ENCODE measurements at places on chromosomes 3 and 15.

DNA sequence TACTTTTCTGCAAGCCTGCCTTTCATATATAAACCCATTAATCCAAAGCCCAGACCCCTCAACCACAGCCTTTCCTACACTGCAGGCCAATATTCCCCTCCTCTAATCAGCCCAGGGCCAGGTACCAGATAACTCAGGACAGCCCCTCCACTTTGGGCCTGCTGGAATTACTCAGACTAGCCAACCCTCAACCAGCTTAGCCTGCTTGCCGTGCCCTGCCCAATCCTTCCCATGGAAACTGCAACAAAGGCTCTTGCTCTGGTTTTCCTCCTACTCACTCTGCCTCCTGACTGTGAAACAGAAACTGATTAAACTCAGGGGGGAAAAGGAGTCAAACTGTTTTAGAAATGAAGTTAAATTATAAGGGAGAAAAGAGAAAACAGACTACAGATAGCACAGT is 248.1 kb downstream of the KLF13 start:
- DNase-seq, result no peak

- peak; percentile 2 for DNase-seq
Observed at GRCh38 chr3:69439643-69440270, 53.9 kb upstream of the FRMD4B start.

DNA sequence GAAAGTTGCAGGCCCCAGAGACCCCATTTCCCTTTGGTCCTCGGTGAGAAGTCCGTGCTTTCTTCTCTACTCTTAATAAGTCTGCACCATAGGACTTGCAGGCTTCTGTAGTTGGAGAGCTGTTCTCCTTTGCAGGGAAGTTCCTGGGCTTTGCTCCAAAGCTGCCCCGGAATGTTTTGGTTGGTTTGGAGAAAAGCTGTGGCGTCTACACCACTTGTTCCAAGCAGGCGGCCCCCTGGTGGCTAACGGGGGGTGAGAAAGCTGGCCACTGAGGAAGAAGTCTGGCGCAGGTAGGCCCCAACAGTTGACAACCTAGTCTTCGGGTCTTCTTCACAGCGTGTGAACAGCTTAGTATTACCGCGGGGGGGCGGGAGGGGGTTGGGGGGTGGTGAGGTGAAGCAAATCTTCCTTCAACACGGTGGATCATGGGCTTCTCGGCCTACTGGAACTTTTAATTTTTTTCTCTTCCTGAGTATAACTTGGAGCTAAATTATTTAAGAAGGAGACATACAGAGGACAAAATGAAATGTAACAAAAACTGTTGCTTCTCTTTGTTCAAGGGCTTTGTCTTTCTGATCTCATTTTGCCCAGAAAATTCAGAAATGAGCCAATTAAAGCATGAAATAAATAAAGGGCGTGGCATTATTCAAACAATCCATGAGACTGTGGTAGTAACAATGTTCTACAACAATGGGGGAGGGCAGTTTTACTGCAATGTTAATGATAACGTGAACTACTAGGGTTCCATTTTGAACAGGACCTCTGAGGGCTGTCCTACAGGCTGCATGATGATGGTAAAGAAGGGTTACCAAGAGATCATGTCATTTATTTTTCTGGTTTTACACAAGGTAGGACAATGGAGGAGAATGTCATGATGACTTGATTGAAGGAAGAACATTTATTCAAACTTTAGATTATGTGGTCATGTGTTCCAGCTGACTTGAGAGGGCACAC is 2.2 kb upstream of the THRB start:
- DNase-seq, result peak; percentile 46

GRCh38 chr3:47542471-47543173 is 29.1 kb upstream of the ELP6 start:
- no peak for DNase-seq

DNA sequence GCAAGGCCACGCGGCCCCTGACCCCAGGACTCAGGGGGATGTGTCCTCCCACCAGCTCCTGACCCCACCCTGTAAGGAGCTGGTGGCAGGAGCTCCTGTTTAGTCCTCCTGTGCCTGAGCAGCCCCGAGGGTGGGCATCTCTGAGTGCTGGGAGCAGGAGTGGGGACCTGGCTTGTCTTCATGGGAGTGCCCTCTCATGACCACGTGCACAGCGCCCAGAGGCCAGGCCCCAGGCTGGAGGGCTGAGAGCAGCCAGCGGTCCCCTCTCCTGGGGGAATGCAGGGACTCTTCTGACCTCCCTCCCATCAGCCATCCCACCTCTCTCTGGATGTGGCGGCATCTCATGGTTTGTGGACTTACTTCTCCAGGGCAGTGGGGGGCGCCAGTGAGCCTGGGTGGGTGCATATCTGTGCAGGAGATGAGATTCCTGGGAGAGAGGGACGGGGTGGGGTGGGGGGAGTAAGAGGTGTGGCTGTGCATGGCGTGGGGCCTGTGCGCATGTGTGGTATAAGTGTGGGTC is 205.6 kb downstream of the TBC1D2B start:
- no peak for DNase-seq

DNA sequence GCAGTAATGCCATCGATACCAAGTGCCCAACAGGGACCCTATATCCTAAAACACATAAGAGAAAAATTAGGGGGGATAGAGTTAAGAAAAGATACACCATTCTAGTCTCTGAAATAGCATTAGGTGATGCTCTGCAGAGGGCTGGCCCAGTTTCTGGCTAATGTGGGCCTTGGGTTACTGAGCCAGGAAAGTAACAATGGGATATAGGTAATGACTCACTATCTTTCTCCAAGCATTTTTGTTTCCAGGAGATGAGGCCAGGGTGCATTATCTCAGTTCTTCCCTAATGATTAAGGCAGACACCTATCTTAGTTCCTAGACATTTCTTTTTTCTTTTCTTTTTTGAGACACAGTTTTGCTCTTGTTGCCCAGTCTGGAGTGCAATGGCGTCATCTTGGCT is 50.0 kb downstream of the PRKAR2A start:
- DNase-seq, result no peak

DNA sequence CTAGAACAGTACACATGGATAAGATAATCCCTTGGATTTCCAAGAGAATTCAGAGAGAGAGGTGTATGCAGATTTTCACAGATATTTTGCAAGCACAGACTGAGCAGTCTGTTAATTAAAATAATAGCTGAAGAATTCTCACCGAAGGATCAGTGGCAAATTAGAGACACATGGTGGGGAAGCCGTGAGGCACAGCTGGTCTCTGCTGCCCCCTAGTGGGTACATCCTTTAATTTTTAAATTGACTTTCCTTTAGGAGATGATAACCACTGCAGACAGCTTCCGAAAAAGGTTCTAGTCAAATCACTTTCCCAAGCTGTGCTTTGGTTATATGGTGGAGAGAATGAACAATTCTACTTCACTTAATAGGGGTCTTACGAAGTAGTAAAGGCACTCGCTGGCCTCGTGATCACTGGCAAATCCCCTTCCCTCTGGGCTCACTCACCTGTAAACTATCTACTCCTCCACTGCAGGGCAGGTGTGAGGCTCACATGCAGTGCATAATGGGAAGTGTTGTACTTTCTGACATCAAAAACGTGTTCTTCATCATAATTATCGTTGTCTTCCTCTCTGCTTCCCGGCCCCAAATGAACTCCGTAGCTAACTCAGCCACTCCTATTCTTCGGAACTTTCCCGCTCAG is 19.5 kb downstream of the MESD start:
- no peak for DNase-seq

- DNase-seq, result no peak
Observed at GRCh38 chr3:118369892-118370491, 664.7 kb downstream of the IGSF11 start.

- no peak for DNase-seq
Observed at GRCh38 chr3:75768303-75769017, 16.9 kb downstream of the ZNF717 start.

DNA sequence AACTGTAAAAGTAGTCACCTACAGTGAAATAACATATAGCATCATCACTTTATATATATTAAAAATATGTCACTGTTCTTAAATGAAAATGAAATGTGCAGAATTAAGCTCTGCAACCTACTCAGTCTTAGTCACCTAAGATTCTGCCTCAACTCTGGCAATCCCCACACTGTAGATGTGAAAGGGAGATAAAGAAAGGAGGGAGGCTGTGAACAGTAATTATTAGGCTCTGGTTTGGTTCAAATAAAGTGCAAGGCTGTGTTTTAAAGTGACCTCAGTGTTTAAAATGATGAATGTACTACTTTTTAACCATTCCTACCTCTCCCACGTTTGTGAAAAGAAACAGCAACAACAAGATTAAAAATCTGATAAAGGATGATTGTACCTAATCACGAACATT is 72.2 kb downstream of the ATP8B4 start:
- DNase-seq, result no peak

- peak; percentile 55 for DNase-seq
Observed at GRCh38 chr3:122382888-122383666, at the start of gene MIX23. MIX23 (minus strand) TSS chr3:122383231; CDS start chr3:122383224, 7 bp downstream.

- DNase-seq, result no peak
Observed at GRCh38 chr3:150681057-150681456, 22.7 kb downstream of the ERICH6 start.

- no peak for DNase-seq
Observed at GRCh38 chr3:46908986-46909534, 31.5 kb downstream of the PTH1R start.

GRCh38 chr3:50089609-50089945 is 858 bp downstream of the RBM5 start:
- no peak for DNase-seq

DNA sequence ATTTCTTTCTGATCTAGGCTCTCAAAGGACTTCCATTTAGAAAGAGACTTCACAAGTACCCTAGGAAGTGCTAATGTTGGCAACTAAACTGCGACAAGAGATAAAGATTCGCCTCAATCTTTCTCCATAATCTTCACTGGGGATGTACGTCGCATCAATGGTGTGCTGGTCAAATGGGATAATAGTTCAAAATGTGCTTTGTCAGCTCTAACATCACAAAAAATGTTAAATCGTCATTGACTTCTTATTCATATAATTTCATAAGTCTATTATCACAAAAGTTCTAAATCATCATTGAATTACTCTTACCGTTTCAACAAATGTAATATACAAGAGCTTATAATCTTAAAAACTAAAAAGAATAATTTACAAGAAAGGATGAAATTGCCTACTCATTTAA is 727.7 kb downstream of the ROBO1 start:
- DNase-seq, result no peak

DNA sequence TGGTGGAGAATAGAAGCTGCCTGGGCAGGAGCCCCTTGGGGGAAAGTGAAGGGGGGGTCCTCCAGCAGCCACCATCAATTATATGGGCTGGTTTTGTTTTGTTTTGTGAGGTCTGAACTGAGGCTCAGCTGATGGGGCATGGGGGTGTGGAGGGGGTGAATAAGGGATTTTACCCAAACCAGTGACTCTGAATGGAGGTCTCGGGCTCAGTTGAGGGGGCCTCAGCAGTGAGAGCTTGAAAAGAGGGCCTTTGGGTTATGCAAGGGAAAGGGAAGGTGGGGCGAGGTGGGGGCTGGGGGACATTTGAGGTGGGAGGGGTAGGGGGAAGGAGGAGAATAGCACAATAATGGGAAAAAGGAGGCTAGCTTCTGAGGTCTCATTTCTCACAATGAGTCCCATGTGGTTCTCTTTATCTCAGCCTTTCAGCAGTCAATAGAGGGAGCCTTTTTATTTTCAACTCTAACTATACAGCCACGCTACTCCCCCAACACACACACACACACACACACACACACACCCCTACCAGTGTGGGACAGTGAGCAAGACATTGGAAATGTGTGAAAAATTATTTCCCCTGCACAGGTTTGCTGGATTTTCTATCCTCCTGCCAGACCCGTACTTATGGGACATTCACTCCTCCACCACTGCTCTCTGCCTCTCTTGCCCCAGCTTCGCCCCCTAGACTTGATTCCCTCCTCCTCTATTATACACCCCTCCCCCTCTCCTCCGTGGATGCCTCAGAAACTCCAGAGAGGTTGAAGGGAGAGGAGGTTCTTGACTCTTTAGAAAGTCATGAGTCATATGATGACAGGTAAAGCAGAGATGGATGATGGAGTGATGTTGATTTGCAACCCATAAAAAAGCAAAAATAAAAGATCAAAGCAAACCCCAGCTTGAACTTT is 96.0 kb downstream of the GTPBP8 start:
- DNase-seq, result no peak

- DNase-seq, result no peak
Observed at GRCh38 chr15:40241269-40242212, 2.7 kb downstream of the PAK6 start.

DNA sequence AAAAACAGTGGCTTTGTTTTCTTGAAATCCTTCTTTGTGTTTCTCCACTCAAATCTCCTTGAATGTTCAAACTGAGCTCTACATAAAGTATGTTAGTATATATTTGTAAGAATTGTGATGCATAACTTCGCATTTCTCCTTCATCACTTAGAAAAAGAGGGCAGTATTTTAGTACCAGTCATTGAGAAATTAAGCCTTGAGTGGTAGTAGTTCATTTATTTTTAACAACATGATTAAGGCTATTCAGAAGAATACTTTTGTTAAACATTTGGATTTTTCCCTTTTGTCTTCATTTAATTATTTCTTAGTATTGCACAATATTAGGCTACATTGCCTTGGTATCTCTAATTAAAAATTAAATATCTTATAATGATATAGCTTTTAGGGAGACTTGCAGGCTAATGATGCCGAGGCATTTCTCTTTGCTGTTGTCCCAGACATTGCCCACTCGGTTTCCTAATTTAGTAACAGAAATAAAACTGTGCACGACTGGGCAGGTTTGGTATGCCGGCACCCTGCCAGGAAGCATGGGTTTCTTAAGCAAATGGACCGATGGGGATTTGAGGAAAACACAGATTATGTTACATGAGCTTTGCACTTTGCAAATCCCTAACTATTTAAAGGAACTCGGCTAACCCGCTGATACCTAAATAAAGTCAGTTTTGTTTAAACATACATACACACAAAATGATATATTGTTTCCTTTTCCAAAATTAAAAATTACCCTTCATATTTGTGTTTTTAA is 54.7 kb downstream of the LRRC28 start:
- DNase-seq, result no peak

DNA sequence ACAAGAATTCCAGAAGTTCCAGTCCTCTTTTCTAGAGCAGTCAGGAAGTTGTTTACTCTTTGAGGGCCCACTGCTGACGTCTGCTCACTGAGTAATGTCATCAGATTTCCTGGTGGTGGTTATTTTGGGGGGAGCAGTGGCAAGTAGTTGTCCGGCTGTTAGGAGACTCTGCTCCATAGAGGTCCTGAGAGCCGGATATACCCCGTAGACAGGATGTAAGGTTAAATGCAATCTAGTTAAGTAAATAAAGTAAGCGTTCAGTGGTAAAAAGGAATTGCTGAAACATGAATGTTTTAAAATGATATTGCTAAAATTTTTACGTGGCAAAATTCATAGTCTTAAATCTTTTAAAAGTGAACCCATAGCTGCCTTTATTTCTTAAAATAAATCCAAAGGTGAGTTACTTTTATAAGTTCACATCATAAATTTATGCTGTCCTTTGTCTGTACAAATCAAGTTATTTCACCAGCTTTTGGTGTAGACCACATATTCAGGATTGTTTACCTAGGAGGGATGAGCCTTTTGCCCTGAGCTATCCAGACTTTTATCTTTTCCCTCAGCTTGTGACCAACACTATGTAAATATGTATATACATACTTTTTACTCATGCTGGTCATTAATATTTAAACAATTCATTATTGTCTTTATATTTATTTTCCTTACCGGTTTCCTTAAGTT is 65.8 kb downstream of the PDE8A start:
- peak; percentile 96 for DNase-seq

GRCh38 chr3:180680097-180680430 is 775 bp upstream of the CCDC39 start:
- DNase-seq, result no peak

All from SW 1271 (cell line).